ENCODE measurements at places on chromosomes 4 and X. TPM values are rescaled to one million over a fixed set of nuclear protein-coding genes. Genes with fewer than 3 reads are reported as not detected.

GRCh38 chrX:3252744-3253143 is 93.7 kb downstream of the MXRA5 start:
- no peak for DNase-seq

- DNase-seq: peak; percentile 11
Measured at GRCh38 chr4:111923786-111924185, 221.5 kb upstream of the FAM241A start.

GRCh38 chrX:154828016-154828408 is 6.5 kb downstream of the SMIM9 start:
- DNase-seq: no peak

GRCh38 chr4:155072417-155072816 is 136.0 kb upstream of the NPY2R start:
- DNase-seq: no peak

GRCh38 chr4:42237451-42237850 is 85.0 kb upstream of the BEND4 start:
- DNase-seq: no peak

DNA sequence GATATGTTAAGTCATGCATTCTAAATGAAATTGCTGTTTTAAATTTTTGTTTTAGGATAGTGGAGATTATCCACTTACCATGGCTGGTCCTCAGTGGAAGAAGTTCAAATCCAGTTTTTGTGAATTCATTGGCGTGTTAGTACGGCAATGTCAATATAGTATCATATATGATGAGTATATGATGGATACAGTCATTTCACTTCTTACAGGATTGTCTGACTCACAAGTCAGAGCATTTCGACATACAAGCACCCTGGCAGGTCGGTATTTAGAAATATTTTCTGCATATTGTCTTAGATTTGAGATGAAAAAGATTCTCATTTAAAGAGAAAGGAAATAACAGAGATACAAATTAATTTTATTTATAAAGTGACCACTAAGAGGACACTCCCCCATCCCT is 83.6 kb downstream of the STAG2 start:
- DNase-seq: no peak

DNA sequence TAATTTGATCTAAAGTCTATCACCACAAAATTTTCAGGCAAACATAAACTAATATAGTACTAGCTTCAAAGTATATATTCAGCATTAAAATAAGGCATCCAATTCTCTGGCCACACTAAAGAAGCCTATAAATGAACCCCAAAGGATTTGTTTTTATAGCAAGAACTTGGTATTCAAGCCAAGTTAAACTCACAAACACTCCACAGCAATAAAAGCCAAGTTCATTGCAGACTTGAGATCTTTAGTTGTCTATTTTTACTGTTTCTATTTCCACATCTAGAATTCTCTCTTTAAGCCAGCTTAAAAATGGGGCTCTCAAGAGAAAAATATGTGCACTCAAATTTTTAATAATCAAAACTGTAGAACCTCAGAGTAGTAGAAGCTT is 51.1 kb downstream of the WDFY3 start:
- no peak for DNase-seq

GRCh38 chr4:165627548-165627947 is 245.5 kb upstream of the TLL1 start:
- DNase-seq: peak; percentile 25

- DNase-seq: no peak
Measured at GRCh38 chr4:110475881-110476818, at the start of gene ENPEP. ENPEP (plus strand) TSS chr4:110476155; CDS start chr4:110476415, 260 bp downstream.

DNA sequence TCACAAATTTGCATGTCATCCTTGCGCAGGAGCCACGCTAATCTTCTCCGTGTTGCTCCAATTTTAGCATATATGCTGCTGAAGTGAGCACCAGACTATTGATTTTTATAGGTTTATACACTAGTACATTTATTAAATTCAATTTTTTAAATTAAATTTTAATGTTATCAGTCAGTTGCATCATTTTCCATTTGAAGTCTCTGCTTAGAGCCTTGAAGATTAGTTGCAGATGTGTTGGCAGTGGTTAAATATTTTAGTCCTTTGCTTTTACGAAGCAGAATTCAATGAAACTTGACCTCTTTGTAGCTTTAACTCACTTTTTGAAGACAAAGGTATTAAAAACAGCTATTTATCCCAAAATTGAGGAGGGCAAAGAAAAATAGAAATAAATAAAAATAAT is 16.5 kb downstream of the TRAPPC11 start:
- DNase-seq: no peak

DNA sequence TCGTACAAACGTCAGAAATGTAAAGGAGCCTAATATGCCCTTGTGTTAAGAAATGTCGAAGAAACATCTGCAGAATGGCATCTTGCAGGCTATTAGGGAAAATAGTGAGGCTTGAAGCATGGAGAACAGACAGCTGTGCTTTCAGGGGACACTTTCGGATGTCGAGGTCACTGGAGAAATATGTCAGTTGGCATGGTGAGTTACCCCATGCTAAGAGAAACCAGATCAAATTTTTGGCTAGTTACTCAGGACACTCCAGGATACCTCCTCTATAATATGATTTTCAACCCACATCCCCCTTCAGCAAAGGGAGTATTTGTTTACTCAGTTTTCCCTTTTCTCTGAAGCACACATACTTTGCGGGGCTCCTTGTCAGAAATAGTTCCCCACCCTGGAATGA is 171.4 kb downstream of the GPC3 start:
- peak; percentile 25 for DNase-seq

DNA sequence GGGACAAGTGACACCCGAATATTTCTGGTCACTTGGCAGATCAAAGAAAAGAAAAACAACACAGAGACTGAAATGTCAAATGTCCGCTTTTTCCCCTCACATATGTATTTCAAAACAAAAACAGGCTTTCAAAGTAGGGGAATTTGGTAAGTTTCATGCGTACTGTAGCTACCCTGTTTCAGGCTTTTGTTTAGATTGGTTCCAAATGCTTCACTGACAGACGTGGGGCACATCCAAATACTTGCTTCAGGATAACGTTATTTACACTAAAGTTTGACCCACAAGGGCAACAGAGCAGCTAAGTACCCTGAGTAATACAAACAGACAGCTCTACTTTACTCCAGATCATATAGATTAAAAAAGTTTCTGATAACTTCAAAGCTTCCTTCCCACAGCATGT is 804.5 kb upstream of the POU3F4 start:
- DNase-seq: no peak

The TLR7 gene
- total RNA-seq: 0.06 TPM

The WDFY3 gene
- total RNA-seq: 6.3 TPM

The ART3 gene
- not detected for total RNA-seq

The REPS2 gene
- 0.97 TPM for total RNA-seq

The PPEF1 gene
- total RNA-seq: 0.80 TPM

The ENPEP gene
- total RNA-seq: 0.34 TPM

The ATP8A1 gene
- 1.7 TPM for total RNA-seq

The DKC1 gene
- total RNA-seq: 109 TPM

Measured in Daoy (cell line).